Activated CD4-positive, alpha-beta T cell treated with anti-CD3 and anti-CD28 coated beads, Interleukin-2, Interleukin-6, amounts not matched to agents 100 ng/mL and 50 ng/mL, durations not matched to agents 16 hours and 8 hours (primary cell): ENCODE measurements at places on chromosomes 3 and 15.

DNA sequence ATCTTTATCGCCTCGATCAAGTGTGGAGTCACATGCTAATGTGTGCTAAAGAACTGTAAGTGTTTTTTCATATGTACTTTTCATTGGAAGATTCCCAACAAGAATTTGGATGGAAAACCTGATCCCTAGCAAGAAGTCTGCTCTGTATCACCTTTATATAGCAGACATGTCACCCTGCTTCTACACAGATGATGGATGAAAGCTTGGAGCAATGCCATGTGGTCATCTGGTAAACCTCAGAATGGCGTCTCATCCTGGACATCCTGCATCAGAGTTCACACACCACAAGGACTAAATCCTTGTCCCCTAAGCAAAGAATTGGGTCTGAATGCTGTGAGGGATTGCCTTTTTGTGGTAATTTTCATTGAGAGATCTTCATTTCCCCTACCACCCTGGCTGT lies 42.1 kb upstream of the CTDSPL start:
- no peak for DNase-seq

- DNase-seq, result no peak
Measured at GRCh38 chr15:85947936-85948335, 131.7 kb upstream of the AGBL1 start.

DNA sequence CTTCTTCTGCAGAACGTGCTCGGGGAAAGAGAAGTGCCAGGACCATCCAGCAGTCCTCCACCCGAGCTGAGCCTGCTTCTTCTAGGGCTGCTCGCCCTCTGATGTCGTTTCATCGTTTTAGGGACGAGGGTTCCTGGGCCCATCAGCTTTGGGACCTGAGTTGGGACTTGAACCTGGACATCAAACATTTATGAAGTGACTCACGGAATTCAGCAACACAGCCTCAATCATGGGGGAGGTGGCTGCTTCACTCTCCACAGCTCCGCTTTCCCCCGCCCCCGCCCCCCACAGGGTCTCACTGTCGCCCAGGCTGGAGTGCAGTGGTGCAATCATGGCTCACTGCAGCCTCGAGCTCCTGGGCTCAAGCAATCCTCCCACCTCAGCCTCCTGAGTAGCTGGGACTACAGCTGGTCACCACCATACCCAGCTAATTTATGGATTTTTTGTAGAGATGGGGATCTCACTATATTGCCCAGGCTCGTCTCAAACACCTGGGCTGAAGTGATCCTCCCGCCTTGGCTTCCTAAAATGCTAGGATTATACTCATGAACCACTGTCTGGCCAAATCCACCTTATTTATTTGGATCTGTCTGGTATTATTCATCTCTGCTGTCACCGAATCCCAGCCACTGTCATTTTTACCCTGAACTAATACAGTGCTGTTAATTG lies 725 bp upstream of the SCAMP2 start:
- no peak for DNase-seq

DNA sequence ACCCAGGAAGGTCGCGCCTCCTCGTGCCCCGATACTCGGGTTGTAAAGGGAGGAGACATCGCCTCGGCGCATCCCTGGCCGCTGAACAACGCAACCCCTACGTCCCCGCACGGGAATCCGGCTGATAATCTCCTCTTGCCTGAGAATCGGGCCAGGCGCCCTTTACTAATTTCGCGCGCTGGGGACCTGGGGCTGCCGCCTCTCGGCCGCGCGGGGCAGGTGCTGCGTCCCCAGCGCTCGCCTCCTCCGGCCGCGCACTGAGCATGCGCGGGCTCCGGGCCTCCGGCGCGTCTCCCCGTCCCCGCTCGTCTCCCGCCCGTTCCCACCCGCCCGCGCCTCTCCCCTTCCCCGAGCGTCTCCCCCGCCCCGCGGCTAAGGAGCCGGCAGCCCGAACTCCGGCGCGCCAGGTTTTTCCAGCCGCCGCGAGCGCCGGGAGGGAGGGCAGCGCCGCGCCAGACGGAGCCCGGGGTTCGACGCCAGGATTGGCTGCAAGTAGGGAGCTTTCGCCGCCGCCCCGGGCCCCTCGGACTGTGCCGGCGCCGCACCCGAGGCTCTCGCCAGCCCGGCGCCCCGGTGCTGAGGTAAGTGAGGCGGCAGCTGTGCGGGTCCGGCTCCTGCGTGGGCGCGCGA lies at the start of gene CNTN4:
Gene CNTN4 (plus strand): TSS at position 469 of the 630 bp plus-strand sequence.
- DNase-seq, result peak; percentile 29
